Dermis microvascular lymphatic vessel endothelial cell (primary cell): ENCODE measurements at places on chromosomes 12 and 14. TPM values are rescaled to one million over a fixed set of nuclear protein-coding genes. Genes with fewer than 3 reads are reported as not detected.

The SLC10A1 gene
- total RNA-seq: not detected in 2 replicates

The GUCY2C gene
- not detected in 2 replicates for total RNA-seq

DNA sequence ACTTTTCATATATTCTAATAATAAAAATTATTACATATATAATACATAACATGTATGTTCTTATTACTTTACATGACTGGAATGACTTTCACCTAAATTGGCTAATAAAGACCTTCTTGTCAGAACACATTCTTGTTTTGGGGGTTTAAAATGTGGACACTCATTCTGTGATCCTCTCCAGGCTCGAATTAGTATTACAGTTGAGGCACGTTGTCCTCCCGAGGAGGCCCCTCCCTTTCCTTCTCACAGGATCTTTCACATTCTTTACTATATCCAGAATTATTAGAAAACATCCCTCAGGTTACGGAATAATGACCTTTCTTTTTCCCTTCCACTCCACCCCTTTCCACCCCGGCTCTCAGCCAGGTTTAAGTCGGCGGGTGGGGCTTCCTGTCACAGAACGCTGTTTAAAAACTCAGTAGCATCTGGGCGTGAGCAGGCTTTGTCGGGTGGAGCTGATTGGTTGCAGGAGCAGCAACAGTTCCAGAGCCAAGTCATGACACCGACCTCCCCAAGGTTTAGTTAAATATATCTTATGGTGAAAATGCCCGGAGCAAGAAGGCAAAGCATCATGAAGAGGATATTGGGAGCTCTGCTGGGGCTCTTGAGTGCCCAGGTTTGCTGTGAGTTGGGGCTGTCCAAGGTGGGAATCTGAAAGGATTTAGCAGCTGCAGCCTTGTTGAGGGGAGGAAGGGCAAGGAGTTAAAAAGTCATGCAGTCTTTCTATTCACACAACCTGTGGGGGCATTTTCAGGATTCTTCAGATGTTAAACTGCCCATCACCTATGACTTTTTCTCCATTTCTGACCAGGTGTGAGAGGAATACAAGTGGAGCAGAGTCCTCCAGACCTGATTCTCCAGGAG is 396.7 kb upstream of the OR4E1 start:
- no peak for DNase-seq

The ALG10B gene
- 3.0 and 6.8 TPM in 2 replicates for total RNA-seq

- DNase-seq: no peak
These were observed 67.0 kb upstream of the CCDC198 start for GRCh38 chr14:57560681-57561080.

DNA sequence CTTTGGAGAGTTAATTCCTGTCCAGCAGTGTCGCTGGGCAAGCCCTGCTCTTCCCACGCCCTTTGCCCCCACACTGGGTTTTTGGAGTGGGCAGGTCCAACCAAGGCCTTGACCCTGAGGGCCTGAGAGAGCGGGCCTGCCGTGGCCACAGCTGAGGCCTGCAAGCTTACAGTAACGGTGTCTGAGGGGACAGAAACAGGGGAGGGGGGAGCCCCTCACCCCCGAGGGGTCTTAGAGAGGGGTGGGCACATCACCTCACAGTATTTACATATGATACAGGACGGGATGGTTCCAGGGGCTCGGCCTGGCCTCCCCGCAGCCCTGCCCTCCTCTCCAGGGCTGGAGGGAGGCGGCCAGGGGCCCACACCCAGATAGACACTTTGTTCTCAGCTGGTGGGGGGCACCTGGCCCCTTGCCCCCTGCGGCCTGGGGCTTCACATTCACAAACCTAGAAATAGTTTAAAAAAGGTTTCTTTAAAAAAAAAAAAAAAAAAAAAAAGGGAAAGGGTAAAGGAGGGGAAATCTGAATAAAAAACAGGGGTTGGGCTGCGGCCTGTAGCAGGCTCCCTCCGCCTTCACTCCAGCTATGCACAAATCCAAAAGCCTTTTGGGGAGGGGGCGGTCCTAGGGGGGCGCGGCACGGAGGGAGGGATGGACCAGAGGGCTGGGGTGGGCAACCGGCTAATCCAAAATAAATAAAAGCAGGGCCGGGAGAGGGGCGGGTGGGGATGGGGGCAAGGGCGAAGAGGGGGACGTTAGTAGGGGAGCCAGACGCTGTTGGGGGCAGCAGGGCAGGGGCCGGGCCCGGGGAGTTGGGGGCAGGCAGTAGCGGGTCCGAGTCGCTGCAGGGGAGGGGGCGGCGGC is 14.8 kb upstream of the PLA2G1B start:
- no peak for DNase-seq

GRCh38 chr12:131088701-131089530 is 135.2 kb downstream of the ADGRD1 start:
- no peak for DNase-seq

DNA sequence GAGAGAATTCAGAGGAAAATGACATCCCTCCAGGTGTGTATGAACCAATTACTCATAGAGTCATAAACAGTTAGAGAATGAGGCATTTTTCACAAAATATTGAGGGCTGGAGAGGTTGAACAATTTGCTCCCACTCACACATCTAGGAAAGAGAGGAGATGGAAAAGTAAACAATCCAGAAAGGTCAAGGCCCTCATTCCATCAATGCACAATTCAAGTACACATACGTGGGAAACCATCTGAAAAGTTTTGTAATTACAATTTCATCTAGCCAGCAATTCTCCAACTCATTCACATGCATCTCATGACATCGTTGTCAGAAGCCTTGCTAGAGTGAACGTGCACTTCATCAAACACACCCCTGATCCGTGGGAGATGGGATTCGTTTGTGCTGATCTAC is 15.7 kb upstream of the BCL2L14 start:
- no peak for DNase-seq

The GPX2 gene
- not detected in 2 replicates for total RNA-seq

DNA sequence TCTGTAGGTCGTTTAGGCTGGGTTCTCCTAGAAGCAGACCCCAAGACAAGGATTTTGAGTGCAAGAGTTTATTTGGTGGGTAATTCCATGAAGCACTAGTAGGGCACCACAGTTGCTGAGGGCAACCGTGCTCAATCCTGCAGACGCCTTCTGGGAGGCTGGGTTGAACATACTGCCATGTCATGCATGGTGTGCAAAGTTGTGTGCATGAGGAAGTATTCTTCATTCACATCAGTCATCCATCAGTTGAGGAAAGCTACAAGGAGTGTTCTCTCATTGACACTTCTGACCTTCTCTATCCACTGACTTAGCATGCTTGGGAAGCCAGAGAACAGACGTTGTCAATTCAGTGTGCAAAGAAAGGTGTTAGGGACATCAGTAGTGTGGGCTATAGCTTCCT is 179.2 kb downstream of the PTPN11 start:
- DNase-seq: no peak

DNA sequence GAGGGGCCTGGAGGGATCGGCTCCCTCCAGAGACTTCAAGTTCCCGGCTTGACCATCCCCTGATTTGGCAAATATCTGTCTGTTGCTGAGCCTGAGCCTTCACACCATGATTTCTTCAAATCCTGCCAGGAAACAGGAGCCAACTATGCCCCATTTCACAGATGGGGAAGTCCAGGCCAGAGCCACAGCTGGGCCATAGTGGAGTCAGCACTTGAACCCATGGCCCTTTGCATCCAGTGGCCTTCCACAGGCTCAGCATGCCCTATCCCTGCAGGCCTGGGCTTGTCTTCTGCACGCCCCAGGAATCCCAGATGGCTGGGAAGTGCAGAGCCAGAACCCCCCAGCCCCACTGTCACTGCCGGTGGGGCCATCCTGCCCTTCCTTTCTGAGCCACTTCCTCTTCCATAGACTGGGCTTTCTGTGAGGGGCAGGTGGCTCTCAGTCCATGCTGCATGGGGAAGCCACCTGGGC is 44.9 kb downstream of the CYP46A1 start:
- DNase-seq: no peak

DNA sequence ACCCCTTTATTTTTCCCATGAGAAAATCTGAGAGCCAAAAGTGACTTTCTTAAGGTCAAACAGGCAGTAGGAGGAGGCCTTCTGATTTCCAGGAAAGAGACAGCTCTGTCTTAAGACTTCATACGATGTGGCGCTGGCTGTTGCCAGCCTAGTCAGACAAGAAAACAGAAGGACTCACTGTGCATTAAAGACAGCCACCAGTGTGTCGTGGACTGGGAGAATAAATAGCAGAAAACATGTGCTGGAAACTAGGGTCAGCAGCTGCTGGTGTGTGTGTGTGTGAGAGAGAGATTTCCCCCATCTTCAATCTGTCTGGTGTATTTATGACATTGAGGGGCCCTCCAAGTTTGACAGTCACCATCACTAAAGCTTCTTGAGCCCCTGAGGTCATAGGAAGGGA is 708.6 kb upstream of the TMEM132C start:
- DNase-seq: no peak

DNA sequence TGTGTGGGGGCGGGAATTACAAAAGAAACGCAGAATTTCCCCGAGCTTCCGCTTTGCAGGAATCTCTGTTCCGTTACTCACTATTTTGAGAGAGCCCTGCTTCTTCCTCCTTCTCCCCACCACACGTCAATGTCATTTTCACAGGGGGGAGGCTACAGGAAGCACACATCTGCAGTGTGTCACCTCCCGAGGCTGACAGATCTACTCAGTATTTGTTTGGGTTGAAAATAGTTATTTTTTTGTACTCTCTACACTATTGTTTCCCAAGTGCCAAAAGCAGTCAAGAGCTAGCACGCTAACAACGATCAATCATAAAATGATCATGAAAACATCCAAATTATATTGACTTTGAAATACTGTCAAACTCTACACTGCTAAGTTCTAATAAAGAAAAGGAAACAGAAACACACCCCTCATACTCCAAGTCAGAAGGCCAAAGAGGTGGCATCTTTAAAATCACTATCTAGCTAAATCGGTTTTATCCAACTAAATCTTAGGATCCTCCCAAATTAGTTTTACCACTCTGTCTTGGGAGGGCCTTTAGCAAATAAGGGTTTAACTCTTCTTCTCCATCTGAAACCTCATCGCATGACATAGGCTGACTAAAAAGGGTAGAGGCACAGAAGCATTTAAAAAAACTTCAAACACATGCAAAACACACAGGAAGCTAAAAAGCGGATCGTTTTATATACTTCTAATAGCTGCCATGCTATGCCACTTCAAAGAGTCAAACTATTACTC is 51.8 kb downstream of the FOXN3 start:
- peak; percentile 82 for DNase-seq

GRCh38 chr14:54301359-54301758 is 95.4 kb upstream of the CDKN3 start:
- no peak for DNase-seq

The SYT1 gene
- 3.6 and 6.3 TPM in 2 replicates for total RNA-seq

The AVPR1A gene
- not detected in 2 replicates for total RNA-seq

- no peak for DNase-seq
These were observed 10.1 kb downstream of the TMEM119 start for GRCh38 chr12:108587826-108588225.

DNA sequence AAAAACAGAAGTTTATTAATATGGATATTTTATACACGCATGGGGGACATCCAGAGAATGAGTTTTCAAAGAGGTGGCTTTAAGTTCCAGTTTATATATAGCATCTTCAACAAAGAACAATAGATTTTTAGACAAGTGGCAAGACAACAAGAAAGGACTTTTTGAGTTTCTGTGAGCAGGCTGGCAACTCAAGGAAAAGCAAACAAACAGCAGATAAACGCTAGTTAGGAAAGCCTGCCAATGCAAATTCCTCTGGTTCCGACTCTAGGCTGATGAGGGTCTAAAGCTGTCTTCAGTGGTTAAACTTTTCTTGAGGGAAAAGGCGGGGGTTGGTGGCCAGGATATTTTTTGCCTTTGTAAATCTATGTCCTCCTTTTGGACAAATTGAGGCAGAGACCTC is 78.4 kb upstream of the EEA1 start:
- no peak for DNase-seq

GRCh38 chr12:124861492-124861891 is 2.2 kb downstream of the SCARB1 start:
- peak; percentile 31 for DNase-seq

GRCh38 chr14:32008602-32009193 is 68.4 kb upstream of the ARHGAP5 start:
- no peak for DNase-seq

DNA sequence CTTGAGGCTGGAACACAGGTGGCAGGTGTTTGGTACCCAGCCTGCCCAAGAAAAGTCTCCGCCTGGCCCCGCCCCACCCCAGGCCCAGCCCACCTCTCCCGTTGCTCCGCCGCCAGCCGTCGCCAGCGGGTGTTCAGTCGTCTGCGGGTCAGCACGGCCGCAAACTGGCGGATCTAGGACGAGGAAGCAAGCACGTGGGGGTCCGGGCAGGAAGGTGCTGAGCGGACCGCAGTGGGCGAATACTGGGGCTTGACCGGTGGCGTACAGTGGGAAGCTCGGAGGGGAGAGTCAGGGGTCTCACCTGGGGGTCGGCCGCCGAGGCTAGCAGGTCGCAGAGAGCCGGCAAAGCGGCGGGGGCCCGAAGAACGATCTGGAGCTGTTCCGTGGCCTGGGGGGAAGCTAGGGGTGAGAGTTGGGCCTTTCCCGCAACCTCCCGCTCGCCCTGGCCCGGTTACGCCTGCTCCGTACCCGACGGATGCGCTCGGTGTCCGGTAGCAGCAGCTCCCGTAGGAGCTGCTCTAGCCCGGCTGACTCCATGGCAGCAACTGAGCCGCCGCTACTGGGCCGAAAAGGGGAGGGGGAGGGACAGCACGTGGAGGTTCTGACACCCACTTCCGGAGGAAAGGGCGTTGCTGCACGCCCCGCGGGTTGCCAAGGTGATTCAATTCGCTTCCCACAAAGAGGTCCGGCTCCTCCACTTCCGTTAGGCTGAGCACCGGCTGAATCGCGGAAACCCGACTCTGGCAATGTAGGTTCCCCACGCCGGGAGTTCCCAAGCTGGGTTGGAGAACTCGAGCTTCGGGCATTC is at the start of gene IPO4:
TSS of gene IPO4 (minus strand) at position 566 of the 808 bp plus-strand sequence. CDS start at position 537, 29 bp downstream.
- DNase-seq: peak; percentile 99

DNA sequence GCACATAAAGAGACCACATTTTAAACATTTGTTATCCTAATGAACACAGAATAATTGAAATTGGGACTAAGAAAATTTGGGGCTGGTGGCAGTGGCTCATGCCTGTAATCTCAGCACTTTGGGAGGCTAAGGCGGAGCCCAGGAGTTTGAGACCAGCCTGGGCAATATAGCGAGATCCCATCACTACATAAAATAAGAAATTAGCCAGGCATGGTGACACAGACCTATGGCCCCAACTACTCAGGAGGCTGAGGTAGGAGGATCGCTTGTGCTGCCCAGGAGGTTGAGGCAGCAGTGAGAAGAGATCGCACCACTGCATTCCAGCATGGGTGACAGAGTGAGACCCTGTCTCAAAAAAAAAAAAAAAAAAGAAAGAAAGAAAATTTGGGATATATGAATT is 59.7 kb downstream of the CPM start:
- no peak for DNase-seq

DNA sequence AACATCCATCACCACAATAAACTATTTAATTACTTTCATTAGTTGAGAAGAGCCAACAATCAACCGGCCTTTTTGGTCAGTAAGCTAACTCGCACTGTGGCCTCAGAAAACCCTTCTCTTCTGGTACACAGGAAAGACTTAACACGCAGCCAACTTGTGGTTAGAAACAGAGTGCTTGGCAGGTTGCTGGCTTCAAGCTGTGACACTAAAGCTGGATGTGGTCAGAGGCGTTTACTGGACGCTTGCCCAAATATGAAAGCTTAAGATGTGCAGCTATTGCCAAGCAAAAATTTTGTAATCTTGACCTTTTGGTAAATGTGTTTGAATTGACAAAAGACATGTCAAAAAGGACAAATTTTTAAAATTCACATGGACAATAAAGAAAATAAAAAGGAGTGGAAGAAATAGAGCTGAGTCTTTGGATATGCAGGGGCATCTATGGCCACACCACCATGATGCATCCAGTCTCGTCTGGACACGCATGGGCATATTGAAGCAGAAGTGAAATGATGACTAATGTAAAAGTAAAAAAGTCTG is 2.6 kb upstream of the KLRK1 start:
- DNase-seq: no peak

The TMPRSS12 gene
- total RNA-seq: not detected in 2 replicates

GRCh38 chr12:3292677-3293412 is 198.2 kb upstream of the PRMT8 start:
- no peak for DNase-seq
